Frontal cortex (tissue), 4 donors: ENCODE measurements at places on chromosomes 6 and 20.
A peak's percentile ranks its signal among the peaks of the same experiment; 100 is the strongest.

DNA sequence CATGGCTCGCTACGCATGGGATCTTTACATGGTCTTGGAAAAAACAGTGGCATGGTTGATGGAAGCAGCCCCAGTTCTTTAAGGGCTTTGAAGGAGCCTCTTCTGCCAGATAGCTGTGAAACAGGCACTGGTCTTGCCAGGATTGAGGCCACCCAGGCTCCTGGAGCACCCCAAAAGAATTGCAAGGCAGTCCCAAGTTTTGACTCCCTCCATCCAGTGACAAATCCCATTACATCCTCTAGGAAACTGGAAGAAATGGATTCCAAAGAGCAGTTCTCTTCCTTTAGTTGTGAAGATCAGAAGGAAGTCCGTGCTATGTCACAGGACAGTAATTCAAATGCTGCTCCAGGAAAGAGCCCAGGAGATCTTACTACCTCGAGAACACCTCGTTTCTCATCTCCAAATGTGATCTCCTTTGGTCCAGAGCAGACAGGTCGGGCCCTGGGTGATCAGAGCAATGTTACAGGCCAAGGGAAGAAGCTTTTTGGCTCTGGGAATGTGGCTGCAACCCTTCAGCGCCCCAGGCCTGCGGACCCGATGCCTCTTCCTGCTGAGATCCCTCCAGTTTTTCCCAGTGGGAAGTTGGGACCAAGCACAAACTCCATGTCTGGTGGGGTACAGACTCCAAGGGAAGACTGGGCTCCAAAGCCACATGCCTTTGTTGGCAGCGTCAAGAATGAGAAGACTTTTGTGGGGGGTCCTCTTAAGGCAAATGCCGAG lies 78.2 kb downstream of the ASXL1 start:
- peak; percentile 2 for DNase-seq

DNA sequence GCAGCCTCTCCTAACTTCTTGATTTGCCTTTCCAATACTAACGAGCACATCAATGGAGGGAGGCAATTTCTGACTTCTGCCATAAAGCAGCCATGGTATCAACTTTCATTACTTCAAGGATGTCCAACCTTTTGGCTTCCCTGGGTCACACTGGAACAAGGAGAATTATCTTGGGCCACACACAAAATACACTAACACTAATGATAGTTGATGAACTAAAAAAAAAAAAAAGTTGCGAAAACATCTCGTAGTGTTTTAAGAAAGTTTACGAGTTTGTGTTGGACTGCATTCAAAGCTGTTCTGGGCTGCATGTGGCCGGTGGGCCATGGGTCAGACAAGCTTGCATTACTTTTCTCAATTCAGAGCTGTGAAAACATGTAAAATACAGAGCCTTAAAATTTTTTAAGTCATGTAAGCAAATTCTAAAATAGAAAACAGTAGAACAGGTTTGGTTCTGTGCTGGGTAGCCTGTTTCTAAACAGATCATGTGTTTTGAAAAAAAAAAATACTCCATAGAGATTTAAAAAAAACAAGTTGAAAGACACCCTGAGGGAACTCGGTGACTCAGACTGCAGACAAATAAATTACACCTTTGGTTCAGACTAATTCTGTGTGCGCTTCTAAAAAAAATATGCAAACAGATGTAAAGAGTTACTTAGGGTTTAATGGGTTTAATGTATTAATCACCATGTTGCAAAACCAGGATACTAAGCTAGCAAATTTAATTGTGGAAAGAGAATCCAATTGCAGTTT lies 43.6 kb upstream of the SLC22A23 start:
- DNase-seq: no peak

GRCh38 chr6:125963817-125964216 lies 7.2 kb downstream of the HINT3 start:
- no peak for DNase-seq

GRCh38 chr6:1325461-1326309 lies 13.8 kb downstream of the FOXQ1 start:
- no peak for DNase-seq

DNA sequence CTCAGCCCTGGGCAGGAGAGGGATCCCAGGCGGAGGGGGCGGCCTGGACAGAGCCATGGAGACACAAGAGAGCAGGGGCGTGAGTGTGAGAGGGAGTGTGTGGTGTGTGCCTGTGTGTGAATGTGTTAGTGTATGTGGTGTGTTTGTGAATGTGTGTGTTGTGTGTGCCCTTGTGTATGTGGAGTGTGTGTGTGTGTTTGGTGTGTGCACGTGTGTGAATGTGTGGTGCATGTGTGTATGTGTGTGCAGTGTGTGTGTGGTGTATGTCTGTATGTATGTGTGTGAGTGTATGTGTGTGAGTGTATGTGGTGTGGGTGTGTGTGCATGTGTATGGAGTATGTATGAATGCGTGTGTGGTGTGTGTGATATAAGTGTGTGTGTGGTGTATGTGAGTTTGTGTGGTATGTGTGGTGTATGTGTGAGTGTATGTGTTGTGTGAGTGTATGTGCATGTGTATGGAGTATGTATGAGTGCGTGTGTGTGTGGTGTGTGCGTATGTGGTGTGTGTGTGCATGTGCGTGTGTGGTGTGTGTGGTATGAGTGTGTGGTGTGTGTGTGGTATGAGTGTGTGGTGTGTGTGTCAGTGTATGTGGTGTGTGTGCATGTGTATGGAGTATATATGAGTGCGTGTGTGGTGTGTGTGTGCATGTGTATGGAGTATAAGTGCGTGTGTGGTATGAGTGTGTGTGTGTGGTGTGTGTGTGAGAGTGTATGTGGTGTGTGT lies 175.2 kb upstream of the AFDN start:
- DNase-seq: no peak

- DNase-seq: no peak
Measured at GRCh38 chr6:105474234-105474633, 71.4 kb upstream of the PREP start.

- no peak for DNase-seq
Measured at GRCh38 chr6:14513496-14514393, 396.2 kb downstream of the CD83 start.

DNA sequence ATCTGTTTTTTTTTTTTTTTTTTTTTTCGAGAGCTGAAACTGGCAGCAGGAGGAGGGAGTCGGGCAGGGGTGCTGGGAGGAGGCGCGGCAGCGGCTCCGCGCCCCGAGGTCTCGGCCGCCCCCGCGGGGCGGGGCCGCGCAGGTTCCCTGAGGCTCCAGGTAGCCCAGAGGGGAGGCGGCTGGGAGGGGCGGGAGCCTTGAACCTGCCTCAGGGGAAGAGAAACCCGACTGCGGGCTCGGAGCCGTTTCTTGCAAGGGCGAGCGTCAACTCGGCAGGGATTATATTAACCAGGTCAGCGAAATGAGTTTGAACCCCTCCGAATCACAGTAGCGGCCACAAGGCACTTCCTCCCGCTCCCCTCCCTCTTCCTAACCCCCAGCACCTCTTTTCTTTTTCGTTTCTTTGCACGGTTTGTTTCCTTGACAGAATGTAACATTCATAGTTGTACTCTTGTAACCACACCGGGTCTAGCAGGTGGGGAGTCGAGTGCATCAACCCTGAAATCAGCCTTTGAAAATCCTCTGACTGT lies 2.0 kb downstream of the MYB start:
- DNase-seq: no peak

- DNase-seq: no peak
Measured at GRCh38 chr6:123189816-123190215, 193.8 kb downstream of the CLVS2 start.

- no peak for DNase-seq
Measured at GRCh38 chr20:60143261-60143842, 185.1 kb downstream of the CDH26 start.

DNA sequence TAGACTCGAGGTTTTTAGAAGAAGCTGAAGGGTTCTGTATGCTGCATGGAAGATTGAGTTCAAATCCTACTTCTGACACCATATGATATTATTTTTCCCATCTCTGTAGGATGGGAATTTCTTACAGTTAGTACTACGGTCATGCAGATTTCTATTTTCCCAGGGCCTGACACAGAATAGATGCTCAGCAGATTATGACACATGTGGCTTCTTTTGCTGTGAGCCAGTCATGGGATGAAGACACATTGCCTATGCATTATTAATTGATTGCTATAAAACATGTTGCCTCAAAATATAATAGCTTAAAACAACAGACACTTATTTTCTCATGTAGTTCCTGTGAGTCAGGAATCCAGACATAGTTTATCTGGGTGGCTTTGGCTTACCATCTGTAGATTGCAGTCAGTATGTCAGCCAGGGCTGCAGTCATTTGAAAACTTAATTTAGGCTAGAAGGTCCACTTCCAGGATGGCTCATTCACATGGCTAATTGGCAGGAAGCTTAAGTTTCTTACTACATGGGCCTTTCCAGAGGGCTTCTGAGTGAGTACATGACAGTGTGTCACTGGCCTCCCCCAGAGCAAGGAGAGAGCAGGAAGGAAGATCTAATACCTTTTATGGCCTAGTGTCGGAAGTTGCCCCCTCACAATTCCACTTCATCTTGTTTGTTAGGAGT lies 29.5 kb downstream of the TOP1 start:
- no peak for DNase-seq

DNA sequence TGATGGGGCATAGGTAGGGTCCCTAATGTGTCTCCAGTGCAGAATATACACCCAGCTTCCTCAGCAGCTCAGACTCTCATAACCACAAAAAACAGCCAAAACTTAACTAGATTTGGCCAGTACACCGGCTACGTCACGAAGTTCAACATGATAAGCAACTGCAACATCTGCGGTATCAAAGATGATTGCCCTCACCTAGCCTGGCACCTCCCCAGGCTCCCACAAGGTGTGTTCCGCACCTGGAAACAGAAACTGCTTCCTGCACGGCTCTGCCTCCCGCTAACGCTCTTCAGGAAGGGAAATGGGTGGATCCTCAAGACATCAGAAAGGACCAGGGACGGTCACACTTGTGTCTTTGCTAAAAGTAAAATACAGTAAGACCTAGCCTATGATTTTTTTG lies 9.5 kb downstream of the TXNDC5 start:
- no peak for DNase-seq

- DNase-seq: no peak
Measured at GRCh38 chr6:113338644-113339043, 518.5 kb upstream of the MARCKS start.

- no peak for DNase-seq
Measured at GRCh38 chr6:154932515-154933027, 62.5 kb upstream of the TIAM2 start.

DNA sequence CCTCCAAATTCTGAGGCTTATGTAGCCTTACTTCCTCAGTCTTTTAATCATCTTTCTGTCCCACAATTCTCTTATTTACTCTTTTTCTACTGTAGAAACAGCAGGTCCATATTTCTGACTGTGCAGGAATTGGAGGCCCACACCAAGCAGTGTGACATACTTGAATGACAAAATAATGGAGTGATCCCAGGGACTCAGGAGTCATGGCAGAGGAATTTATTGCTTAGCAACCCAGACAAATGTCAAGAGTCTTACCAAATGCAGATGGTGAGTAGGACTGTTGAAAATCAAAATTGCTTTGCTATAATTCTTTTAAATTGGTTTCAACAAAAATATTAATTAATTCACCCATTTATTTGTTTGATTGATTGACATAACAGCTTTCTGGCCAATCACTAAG lies 59.9 kb downstream of the HTR1B start:
- no peak for DNase-seq

- no peak for DNase-seq
Measured at GRCh38 chr20:48034751-48035150, 249.5 kb upstream of the SULF2 start.

DNA sequence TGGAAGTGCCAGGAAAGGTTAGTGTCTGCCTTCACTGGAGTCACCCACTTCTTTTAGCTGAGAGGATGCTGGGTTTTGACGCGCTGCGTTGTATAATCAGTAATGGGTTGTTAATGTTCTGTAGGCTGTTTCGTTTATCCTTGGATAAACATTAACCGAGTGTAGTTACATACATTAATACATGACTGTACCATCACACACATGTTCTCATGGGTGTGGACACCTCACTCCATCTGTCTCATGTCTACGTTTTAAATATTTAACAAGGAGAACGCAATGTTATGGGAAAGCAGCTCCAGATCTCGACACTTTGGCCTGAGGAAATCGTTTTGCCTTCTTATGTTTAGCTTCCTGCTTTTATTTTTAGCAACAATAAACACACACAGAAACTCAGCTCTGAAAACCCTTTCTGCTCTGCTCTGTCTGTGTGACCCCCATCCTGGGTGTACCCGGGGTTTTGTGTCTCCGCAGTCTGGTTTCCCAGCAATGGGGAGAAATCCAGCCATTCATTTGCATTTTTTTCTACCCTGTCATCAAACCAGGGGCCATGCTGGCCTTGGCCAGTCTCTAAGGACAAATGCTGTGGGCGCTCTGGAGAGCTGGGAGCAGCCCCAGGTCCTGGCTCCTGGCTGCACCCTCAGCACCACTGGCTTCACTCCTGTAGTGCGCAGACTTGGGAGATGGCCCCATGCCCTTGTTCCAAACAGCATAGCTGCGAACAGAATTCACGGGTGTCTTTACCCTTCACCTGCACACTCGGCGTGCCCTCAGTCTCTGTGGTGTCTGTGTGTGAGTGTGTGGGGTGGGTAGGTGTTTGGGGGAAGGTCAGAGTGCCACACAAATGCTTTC lies 110.8 kb downstream of the ERMARD start:
- no peak for DNase-seq

DNA sequence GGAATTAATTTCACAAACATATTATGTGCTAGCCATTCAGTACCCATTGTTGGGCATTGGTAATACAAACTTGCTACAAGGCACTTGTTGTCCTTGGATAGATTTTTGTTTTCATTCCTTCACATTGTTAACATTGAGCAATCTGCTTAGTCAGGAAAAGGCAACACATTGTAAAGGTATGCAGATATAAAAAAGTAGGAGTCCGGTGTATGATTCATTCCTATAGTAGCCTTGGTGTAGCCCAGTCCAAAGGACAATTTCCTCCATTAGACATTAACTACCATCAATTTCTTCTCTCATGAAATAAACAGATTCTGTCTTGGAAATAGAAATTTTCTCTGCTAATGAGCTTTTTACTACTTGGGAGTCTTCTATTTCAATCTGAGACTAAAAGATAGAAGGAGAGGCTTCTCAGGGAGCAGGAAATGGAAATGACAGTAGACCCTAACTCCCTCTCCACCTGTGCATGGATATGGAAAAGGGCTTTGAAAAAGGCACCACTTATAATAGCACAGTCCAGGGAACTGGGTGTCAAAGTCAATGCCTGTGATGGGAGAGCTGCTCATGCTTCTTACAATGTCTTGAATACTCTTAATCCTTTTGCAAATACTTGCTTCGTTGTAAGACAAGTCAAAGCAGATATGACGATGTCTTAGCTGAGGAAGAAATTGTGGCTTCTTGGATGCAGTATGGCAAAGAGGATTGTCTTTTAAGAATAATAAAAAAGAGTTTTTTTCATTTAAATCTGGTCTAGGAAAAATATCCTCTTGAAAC lies 369.4 kb upstream of the CITED2 start:
- no peak for DNase-seq

DNA sequence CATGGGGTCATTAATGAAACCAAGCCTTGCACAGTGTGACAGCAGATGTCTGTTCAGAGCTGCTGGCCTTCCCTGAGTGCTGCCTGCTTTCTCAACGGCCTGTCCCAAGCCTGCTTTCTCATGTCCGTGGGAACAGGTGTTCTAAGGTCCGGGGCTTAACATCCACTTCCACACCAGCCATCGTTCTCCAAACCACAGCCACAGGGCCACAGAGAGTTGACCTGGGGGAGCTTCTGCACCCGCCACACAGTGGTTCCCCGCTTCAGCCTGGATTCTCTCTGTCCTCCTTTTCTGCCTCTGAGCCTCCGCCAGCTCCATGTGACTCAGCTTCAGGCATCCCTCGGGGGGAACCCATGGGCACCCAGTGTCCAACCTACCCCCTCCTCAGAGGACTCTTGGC lies 26.9 kb upstream of the PPP1R3G start:
- DNase-seq: no peak
